AG09309 (cell line): ENCODE measurements at places on chromosomes 5 and 9.

DNA sequence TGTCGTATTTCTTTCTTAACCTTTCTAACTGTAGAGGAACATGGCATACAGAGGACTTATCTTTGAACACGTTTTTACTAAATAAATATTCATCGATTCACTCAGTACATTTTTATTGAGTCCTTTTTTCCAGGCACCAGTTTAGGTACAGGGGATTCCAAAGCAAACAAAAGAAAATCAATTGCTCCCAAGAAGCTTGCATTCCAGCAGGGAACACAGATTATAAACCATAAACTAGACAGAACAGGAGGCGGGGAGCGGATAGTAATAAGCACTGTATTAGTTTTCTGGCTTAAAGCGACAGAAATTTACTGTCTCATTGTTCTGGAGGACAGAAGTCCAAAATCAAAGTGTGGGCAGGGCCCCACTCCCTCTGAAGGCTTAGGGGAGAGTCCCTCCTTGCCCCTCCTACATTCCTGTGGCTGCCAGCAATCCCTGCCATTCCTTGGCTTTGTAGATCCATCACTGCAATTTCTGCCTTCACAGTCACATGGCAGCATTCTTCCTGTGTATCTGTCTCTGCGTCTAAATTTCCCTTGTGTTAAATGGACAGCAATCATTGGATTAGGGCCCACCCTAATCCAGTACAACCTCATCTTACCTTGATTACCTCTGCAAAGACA is 115.5 kb downstream of the COL23A1 start:
- DNase-seq: no peak

DNA sequence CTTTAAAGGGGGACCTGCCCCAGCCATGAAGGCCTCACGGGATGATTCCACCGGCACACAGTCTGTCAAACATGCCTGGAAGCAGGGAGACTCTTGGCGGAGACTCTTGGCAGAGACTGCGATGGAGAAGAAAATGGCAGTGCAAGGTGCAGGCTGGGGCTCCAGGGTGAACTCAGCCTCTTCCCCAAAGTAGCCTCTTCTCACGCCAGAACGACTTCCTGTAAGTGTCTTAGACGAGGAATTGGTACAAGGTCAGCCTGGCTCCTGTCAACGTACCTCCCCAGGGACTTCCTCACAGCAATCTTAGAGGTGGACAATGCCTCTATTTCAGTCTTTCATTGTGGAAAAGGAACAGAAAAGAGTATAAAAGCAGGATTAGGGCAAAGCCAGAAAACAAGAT is 109.3 kb downstream of the UGCG start:
- DNase-seq: no peak

GRCh38 chr5:38871790-38872551 is 26.2 kb downstream of the OSMR start:
- peak; percentile 98 for DNase-seq

DNA sequence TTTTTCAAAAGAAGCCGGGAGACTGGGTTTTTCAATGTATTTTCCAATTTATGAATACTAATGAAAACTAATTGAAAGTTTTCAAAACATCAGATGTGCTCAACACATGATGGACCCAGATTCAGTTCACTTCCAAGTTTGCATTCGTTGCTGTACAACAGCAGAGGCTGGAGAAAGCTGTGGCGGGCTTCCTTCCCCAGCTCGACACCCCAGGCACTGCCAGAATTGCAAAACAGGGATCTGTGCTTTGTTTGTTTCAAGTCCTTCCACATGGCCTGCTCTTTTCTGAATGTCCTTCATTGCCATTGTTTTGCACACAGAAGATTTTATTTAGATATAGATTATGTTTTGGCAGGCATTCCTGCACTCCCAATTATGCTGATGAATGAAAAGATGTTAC is 30.3 kb upstream of the INSYN2B start:
- DNase-seq: no peak

DNA sequence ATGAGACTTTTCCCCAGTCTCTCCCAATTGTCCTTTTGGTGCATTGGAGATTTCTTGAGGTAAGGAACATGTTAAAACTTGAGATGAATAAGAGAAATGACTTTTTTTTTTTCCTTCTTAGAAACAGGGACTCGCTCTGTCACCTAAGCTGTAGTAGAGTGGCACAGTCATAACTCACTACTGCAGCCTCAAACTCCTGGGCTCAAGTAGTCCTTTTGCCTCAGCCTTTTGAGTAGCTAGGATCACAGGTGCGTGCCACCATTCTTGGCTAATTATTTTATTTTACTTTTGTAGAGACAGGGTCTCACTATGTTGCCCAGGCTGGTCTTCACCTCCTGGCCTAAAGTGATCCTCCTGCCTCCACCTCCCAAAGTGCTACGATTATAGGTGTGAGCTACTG is 25.9 kb downstream of the CDC42SE2 start:
- no peak for DNase-seq

- no peak for DNase-seq
Measured at GRCh38 chr5:139669662-139670368, 21.7 kb downstream of the CXXC5 start.

DNA sequence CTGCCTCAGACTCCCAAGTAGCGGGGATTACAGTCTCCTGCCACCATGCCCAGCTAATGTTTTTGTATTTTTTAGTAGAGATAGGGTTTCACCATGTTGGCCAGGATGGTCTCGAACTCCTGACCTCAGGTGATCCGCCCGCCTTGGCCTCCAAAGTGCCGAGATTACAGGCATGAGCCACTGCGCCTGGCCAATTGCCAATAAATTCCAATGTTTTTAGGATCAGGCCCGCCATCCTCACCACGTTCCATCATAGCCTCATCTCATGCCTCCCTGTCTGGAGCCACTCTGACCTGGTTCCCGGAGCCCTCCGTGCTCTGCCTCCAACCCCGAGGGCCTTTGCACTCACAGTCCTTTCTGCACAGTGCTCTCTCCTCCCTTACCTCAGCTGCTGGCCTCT is 71.5 kb upstream of the RAPGEF1 start:
- no peak for DNase-seq

DNA sequence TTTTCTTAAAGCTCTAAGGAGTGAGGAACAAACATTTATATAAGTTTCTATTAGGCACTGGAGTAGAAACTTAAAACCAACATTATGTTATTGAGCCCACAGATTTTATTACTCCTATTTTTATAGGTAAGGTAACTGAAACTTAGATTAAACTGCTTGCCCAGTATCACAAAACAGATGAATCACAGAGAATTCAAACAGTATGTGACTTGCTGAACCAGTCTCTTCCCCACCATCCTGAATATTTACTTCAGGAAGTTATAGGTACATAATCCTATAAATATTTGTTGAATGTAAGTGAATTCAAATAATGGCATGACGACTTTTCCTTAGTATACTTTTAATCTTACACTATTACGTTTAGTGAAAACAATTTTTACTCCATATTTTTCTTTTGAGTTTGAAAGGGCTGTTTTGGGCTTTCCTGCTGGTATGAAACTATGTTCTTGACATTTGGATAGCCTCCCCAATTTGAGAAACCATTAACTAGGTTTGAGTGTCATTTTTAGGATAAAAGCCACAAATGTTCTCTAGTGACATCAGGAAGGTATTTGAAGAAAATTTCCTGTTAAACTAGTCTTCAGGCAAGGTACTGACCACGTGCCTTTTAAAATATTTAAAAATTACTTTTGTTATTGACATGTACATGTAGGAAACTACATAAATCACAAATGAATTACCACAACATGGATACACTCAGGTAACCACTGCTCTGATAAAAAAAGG is 39.3 kb downstream of the PRRC1 start:
- DNase-seq: no peak

- no peak for DNase-seq
Measured at GRCh38 chr9:8241201-8241600, 441.6 kb upstream of the DMAC1 start.

DNA sequence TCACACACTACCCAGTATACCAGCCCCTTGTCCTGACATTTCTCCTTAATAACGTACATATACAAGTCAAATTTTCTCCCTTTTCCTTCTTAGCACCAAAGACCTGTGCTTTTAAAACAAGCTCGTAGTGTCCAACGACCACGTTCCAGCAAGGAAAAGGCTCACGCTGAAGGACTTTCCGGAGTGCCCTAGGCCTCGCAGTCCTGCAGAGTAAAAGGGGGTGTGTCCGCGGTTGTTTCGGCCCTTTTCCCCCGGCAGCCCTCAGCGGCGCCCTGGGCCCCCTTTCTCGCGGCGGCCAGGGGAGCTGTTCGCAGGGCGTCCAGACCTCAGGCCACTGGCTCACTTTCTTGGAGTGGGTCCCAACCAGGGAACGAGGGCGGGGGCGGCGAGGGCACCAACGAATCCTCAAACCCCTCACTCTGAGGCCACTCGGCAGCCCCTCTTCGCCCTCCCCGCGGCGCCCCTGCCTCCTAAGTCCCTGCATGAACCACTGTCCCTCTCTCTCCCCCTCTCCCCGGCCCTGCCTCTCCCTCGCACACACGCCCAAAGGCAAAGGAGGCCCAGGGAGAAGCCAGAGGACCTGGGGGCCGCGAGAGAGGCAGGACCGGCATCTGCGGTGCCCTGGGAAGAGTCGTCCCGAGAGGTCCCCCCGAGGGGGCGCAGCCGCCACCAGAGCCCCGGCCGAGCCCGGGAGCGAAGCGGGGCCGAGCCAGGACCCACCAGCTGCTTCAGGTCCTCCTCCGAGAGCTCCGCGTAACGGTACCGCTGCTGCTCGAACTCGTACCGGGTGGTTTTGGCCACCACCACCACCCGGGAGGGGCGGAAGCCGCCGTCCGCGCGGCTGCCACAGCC is 720 bp downstream of the NADK2 start:
- DNase-seq: no peak

GRCh38 chr5:142952229-142952628 is 182.1 kb downstream of the ARHGAP26 start:
- no peak for DNase-seq

- no peak for DNase-seq
Measured at GRCh38 chr9:14351221-14351836, 37.4 kb upstream of the NFIB start.

GRCh38 chr9:136713550-136713949 is 1.2 kb downstream of the DIPK1B start:
- no peak for DNase-seq

GRCh38 chr5:154238776-154239481 is 48.4 kb downstream of the GALNT10 start:
- no peak for DNase-seq

DNA sequence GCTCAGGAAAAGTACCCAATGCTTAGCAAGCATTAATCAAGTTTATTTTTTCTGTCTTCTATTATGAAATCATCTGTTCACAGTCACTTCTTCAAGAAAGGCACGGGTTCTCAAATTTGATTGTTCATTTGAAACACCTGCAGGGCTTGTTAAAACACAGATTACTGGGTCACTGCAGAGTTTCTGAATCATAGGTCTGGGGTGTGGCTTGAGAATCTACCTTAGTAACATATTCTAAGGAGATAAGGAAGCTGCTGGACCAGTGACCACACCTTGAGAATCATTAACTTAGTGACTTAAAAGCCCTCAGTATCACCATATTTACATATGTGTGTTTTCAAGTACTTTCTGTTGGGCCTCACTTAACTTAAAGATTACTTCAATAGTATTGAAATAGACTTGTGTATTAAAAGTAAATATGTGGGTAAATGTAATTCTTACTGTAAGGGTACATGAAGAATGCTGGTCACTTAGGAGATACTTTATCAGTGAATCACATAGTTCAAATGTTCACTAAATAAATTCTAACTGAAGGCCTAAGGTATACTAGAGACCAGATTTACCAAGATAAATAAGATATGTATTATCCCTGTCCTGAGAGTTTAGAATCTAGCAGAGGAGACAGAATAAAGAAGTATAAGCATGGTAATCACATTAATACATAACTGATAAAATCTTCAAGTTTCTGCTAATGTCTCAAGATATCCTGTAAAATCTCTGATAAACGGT is 1342.1 kb upstream of the C9orf72 start:
- DNase-seq: no peak
